Femur (tissue), 1 donor: ENCODE measurements at places on chromosomes 1 and 21.
A peak's percentile ranks its signal among the peaks of the same experiment; 100 is the strongest.

DNA sequence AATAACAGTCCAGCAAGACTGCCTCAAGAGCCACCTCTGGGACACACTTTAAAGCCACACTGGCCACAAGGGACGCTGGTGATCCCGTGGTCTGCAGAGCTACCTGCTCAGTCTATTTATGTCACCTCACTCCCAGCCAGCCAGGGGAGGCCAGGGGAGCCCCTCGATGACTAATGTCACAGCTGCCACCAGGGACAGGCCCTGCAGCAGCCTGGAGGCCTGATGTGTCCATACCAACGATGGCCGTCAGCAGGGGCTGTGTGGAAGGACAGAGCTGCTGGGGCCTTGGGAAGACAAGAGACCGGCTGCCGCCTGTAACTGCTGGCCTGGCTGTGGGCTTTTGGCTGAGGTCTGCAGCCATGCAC, 71.0 kb downstream of the SIK1 start:
- no peak for DNase-seq

- DNase-seq: peak; percentile 61
Observed at GRCh38 chr1:41045740-41046139, 24.2 kb upstream of the SLFNL1 start.

DNA sequence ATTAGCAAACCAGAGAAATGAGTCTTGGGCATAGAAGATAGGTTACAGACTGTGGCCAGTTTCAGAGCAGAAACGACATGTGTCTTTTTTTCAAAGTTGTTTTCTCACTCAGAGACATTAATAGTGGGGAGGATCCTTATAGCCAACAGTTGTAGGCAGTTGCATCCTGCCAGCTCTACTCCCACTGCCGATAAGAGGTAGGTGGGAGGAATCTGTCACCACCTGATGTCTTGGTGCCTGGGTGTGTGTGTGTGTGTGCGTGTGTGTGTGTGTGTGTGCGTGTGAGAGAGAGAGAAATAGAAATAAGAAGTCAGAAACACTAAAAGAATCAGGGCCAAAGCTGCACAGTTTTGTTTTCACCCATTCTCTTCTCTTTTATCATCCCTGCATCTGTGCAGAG, 219.5 kb downstream of the ZP4 start:
- DNase-seq: no peak

DNA sequence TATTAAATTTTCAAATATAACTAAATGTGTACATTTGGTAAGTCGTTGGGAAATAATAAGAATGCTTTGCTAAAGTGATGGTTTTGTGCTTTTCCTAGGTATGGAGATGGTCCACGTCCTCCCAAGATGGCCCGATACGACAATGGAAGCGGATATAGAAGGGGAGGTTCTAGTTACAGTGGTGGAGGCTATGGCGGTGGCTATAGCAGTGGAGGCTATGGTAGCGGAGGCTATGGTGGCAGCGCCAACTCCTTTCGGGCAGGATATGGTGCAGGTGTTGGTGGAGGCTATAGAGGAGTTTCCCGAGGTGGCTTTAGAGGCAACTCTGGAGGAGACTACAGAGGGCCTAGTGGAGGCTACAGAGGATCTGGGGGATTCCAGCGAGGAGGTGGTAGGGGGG, 47.8 kb downstream of the DHX9 start:
- DNase-seq: no peak

GRCh38 chr1:238501290-238501689, 610.6 kb upstream of the ZP4 start:
- DNase-seq: no peak

- peak; percentile 3 for DNase-seq
Observed at GRCh38 chr1:20409971-20410370, 76.0 kb downstream of the CAMK2N1 start.

GRCh38 chr1:221381910-221382623, 359.8 kb downstream of the DUSP10 start:
- no peak for DNase-seq
